ENCODE measurements at places on chromosomes 3 and 15. TPM values are rescaled to one million over a fixed set of nuclear protein-coding genes. Genes with fewer than 3 reads are reported as not detected.

The RSRC1 gene
- total RNA-seq: 47.4 TPM

The CACNA1D gene
- not detected for total RNA-seq

The LRRC31 gene
- total RNA-seq: not detected

The SST gene
- total RNA-seq: not detected

The ECE2 gene
- total RNA-seq: not detected

The PLAAT1 gene
- total RNA-seq: 0.47 TPM

The COLQ gene
- total RNA-seq: 1.2 TPM
